ENCODE measurements at places on chromosomes 11 and 22. TPM values are rescaled to one million over a fixed set of nuclear protein-coding genes. Genes with fewer than 3 reads are reported as not detected.

The SLC22A9 gene
- total RNA-seq, result not detected

The CNGA4 gene
- not detected for total RNA-seq

GRCh38 chr11:72690166-72690565 is 15.9 kb upstream of the PDE2A start:
- no peak overlapping the region for H3K27ac ChIP-seq
- no peaks in the 10 kb centered on the region for H3K27me3 ChIP-seq
- H3K4me3 ChIP-seq, result no peak overlapping the region
- peaks cover 63% of the 10 kb centered on the region for H3K4me1 ChIP-seq
- no peak for DNase-seq
- peaks cover 93% of the 10 kb centered on the region for H3K36me3 ChIP-seq

DNA sequence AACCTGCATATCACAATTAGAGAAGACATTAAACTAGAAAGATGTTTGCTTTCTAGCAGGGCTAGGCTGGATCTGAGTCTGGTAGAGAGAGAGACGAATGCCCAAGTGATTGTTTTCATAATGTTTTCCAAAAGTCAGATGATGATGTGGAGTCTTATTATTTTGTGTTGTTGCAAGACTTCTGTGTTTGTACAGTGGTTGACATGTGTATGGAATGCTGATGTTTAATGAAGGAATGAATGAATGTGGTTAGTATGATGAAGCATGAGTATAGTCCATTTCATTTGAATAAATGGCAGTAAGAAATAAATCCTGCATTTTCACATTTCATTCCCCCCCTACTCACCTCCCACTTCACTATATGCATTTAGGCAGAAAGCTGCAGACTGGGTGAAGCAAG is 69.6 kb downstream of the PPP2R1B start:
- H3K4me3 ChIP-seq, result no peak overlapping the region
- no peak overlapping the region for H3K27ac ChIP-seq
- DNase-seq, result no peak
- no peaks in the 10 kb centered on the region for H3K27me3 ChIP-seq
- peaks cover 15% of the 10 kb centered on the region for H3K36me3 ChIP-seq

- H3K4me3 ChIP-seq, result peak overlapping the region; percentile 59
- H3K27me3 ChIP-seq, result no peaks in the 10 kb centered on the region
- DNase-seq, result no peak
- no peak overlapping the region for H3K27ac ChIP-seq
Observed at GRCh38 chr11:63491636-63492372, 837 bp upstream of the PLAAT5 start.

DNA sequence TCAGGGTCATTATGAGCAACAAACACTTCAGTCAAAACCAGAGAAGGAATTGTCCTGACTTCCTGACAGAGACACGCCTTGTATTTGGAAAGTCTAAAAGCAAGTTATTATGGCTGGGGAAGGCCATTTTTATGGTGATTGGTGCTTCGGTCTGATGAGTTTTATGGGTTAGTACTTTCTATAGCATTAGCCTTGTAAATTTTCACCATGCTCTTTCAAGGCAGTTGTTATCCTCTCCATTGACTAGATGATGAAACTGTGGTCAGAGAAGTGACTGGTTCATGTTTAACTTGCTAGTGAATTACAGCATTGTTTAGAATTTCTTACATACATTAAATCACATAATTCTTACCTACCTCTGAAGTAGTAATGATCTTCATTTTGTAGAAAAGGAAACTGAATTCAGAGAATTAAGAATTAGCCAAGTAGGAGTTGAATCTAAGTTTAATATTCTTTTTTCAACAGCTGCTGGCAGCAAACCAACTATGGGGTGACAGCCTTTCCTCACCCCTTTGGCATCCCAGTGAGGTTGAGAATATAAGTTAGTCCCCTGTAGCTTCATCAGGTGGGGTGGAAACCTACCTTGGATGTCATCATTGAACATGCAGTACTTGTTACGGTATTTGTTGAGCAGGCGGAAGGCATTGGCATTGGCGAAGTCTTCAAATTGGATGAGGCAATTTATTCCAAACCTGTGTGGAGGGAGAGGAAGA is 90.0 kb downstream of the CCDC81 start:
- no peaks in the 10 kb centered on the region for H3K27me3 ChIP-seq
- DNase-seq, result no peak
- no peak overlapping the region for H3K27ac ChIP-seq

DNA sequence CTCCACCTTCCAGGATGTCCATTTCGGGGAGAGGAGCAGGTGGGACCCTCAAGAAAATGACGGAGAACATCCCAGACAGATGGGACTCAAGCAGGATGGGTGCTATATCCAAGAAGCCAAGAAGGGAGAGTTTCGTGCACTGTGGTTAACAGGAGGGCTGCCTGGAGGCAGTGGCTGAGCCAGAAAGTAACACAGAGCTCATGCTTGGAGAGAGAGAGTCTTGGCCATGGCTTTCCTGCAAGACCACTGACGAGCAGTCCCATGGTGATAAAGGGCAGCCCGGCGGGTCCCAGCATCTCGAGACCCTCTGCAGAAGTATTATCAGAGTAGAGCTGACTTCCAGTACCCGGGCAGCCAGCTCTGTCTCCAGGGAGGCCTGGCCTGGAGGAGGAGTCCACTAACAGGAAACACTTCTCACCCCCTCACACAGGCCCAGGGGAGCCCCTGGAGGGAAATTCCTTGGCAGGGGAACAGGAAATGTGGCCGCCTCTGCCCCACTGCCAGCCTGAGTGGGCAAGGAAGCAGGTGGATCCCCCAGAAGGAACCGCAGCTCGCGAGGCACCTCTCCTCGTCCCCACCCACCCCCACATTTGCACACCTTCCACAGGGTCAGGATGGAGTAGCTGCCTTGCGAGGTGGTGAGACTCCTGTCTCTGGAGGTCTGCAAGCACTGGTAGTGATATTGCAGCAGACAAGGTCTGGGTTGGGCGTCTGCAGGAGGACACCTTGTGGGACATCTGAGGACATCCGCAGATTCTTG is 32.2 kb downstream of the CYTH4 start:
- no peaks in the 10 kb centered on the region for H3K36me3 ChIP-seq
- DNase-seq, result no peak
- H3K4me1 ChIP-seq, result peaks cover 9% of the 10 kb centered on the region
- peaks cover 28% of the 10 kb centered on the region for H3K27me3 ChIP-seq
- H3K27ac ChIP-seq, result peak overlapping the region; percentile 1

- no peak overlapping the region for H3K4me3 ChIP-seq
- peak; percentile 56 for DNase-seq
- peaks cover 6% of the 10 kb centered on the region for H3K36me3 ChIP-seq
- H3K27ac ChIP-seq, result peak overlapping the region; percentile 59
Observed at GRCh38 chr11:72684236-72684912, 10.2 kb upstream of the PDE2A start.

DNA sequence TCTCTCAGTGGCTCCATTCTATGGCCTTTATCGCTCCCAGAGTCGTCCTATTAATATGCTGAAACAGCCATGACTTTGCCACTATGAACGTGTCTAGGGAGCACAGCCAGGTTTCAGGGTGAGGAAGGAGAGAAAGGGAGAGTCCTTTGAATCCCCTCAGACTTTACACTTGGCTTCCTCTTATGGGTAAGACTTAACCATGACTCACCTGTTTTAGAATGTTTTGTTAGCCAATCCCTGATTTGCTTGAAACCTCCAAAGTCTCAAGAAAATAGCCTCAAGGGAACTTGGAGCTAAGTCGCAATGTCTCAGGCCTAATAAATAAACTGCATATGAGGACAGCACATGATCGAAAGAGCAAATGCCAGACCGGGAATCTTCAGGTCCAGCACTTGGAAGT is 131.2 kb upstream of the RCN1 start:
- no peaks in the 10 kb centered on the region for H3K36me3 ChIP-seq
- no peak overlapping the region for H3K4me3 ChIP-seq
- H3K27me3 ChIP-seq, result no peaks in the 10 kb centered on the region

GRCh38 chr22:36510966-36511881 is 4.4 kb upstream of the FOXRED2 start:
- peaks cover 18% of the 10 kb centered on the region for H3K36me3 ChIP-seq
- no peak overlapping the region for H3K27ac ChIP-seq
- peaks cover 11% of the 10 kb centered on the region for H3K4me1 ChIP-seq
- DNase-seq, result no peak

All from heart right ventricle (tissue), 16 donors.